ENCODE measurements at places on chromosomes 1 and 21.

GRCh38 chr1:42835422-42835821 is 11.0 kb upstream of the ZNF691 start:
- DNase-seq, result no peak

- no peak for DNase-seq
These were observed 22.7 kb upstream of the LAMC2 start for GRCh38 chr1:183163316-183163715.

GRCh38 chr21:45114072-45114471 is 39.7 kb downstream of the ADARB1 start:
- DNase-seq, result no peak

GRCh38 chr1:33792216-33792615 is 71.7 kb upstream of the HMGB4 start:
- no peak for DNase-seq

DNA sequence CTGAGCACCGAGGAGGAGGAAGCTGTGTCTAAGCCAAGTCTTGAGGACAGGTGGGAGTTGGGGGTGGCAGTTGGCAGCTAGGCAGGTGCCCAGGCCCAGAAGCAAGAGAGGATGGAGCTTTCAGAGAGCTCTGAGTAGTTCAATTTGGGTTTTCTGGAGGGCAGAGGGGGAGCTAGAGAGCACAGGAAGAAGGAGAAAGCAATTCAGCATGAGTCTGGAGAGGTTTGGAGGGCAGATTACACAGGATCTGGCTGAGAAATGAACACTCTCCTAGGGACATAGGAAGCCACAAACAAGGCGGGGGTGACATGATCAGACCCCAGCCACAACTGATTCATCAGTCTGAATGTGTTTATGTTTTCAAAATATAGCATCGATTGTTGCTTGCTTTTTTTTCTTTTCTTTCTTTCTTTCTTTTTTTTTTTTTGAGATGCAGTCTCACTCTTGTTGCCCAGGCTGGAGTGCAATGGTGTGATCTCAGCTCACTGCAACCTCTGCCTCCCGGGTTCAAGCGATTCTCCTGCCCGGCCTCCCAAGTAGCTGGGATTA is 23.8 kb downstream of the PTPRF start:
- no peak for DNase-seq

DNA sequence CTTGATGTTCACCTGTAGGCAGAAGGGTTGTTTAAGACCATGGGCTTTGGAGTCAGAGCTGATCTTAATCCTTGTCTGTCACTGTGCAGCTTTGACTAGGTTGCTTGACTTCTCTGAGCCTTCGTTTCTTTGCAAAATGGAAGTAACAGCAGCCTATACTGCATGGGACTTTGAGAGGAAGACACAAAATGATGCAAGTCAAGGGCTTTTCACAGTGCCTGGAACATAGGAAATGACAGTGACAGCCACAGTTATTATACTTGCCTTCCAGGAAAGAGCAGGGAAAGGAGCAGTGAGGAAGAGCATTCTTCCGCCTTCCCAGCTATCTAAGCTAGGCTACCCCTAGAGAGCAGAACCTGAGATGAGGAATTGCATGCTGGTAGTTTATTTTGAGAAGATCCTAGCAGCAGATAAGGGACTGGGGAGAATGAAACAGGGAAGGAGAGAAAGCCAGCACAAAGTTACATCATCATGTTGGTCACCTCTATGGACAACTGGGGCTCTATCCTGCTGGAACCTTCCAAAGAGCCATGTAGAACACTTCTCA is 3.1 kb downstream of the CSF3R start:
- no peak for DNase-seq

GRCh38 chr1:205484985-205485967 is 19.2 kb upstream of the CDK18 start:
- DNase-seq, result no peak

DNA sequence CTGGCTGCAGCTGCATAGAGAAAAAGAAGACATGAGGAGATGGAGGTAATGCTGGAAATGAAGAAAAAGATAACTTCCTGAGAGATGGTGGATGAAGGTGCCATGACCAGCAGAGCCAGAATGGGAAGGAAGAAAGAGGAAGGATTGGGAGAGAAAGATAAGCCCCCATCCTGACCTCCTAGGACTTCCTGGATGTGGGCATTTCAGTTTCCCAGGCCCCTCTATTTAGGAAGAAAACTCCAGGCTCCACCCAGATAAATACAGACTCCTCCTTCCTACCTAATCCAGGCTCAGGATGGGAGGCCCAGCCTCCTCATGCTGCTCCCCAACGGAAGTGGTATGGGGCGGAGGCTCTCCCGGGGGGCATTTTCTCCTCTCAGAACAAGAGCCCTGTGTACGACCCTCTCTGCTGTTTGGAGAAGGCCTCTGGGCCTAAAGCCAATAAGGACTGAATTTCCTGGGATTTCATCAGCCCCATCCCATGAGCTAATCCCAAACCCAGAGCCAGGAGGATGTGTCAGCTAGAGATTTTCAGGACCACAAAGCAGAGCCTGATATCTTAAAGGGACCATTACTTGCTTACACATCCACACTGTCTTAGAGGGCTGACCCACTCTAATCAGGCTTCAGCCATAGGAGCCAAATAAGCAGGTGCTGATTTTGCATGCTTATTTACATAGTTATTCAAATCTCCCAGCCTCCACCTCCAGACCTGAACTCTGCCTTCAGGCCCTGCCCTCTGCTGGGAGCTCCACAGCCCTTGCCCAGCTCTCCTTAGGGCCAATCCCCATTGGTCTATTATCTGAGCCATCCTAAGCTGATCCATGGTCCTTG is 5.1 kb upstream of the ARHGEF2 start:
- no peak for DNase-seq

GRCh38 chr1:32232558-32233304 is 10.5 kb downstream of the EIF3I start:
- DNase-seq, result no peak

GRCh38 chr1:2208309-2209239 is 14.0 kb upstream of the FAAP20 start:
- DNase-seq, result peak; percentile 72

DNA sequence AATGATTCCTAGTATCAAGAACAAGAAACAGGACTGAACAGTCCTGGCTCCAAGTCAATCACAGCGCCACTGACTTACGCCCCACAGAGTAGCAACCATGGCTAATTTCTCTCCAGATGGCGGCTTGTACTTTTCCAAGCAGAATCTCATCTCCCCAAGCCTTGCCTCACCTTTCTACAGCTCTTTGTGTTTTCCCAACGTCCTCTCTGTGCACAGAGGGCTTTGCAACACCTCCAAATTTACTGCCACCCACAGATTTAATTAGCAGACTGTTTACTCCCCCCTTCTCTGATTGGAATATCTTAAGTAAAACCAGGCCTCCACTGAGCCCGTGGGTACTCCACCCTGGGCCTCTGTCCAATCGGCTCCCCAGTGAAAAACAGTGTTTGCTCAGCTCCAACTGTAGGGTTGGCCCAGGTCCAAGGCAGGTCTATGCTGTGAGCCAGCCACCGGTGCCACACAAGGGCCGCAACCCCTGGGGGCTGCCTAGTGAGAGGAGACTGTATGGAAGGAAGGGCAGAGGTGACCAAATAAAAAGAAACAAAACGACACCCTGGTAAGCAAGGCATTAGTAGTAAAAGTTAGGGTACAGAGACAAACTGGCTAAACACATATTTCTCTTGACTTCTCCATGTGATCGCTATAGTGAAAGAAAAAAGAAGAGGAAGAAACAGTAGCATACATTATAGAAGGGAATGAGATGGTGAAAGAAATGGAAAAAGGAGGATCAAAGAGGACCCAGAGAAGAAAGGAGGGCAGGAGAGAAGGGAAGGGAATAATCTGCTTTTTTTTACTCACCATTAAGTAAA is 128.4 kb upstream of the SOD1 start:
- no peak for DNase-seq

DNA sequence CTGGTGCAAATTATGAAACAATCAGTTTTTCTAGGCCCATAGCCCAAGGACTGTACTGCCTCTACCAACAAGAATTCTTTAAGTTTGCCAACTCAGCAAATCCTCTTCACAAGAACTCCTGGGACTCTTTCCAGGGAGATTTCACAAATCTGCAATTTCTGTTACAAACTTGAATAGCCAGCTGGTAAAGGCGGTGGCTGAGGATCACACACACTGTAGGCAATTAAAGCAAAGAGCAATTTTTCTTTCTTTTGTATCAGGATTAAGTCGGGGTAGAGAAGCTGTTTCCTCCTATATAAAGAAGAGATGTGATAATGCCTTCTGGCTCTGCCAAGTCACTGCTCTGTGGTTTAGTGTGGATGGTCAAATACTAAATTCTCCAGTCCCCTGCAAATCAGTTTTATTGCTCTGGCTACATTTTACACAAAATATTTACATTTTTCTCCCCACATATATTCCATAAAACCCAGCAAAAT is 1.7 kb downstream of the ALDH9A1 start:
- no peak for DNase-seq

- no peak for DNase-seq
These were observed 18.6 kb upstream of the PAX7 start for GRCh38 chr1:18612073-18612472.

GRCh38 chr1:218804014-218804785 is 369.5 kb upstream of the LYPLAL1 start:
- no peak for DNase-seq

- no peak for DNase-seq
These were observed 17.8 kb upstream of the CLIC6 start for GRCh38 chr21:34650861-34651431.

DNA sequence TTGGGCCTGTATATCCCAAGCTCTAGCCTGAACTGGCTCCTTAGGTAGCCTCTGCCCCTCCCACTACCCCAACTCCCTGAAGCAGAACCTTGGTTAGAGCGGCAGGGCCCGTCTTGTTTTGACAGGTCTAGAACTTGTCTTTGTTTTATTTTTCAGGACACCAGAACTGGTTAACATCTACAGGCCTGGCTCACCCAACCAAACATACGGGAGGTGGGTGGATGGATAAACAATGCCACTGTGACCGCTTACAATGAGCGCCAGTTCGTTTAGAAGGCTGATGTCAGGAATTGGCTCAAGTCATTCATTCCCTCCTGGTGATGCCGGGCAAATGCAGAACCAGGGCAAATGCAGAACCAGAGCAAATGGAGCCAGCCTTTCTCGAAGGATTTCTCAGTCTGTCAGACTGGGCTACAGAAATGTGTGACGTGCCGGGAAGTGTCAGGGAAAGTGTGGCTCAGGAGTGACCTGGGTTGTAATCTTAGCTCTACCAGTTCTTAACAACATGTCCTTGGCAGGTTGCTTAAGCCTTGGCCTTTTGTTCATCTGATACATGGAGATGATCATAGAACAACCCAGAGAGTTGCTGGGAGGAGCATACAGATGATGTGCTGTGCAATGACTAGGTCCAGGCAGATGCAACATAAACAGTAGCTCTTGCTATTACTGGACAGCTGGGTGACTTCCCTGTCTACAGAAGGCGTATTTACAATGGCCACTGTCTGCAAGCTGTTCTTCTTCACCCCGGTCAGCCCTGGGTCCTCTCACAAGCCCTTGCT is 30.5 kb upstream of the BTG2 start:
- no peak for DNase-seq

GRCh38 chr1:218592688-218593087 is 247.6 kb downstream of the TGFB2 start:
- DNase-seq, result no peak

GRCh38 chr1:228818928-228819630 is 83.8 kb downstream of the RHOU start:
- no peak for DNase-seq

- DNase-seq, result no peak
These were observed 36.9 kb downstream of the UMODL1 start for GRCh38 chr21:42107881-42108553.

DNA sequence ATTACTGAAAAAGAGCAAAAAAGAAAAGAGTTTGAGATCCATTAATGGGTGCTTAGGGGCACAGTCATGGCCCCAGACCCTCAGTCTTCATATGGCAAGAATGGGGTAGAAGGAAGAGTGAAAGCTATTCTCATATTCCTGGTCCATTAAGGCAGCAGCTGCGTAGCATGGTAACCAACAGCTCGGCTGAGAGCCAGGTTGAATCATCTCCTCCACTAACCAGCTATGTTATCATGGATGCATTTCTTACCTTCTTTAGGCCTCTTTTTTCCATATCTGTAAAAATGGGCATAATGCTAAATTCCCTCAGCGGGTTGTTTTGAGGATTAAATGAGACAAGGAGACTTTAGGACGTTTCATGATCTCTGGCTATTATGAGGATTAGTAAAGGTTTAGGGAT is 15.0 kb upstream of the SARS1 start:
- DNase-seq, result no peak

DNA sequence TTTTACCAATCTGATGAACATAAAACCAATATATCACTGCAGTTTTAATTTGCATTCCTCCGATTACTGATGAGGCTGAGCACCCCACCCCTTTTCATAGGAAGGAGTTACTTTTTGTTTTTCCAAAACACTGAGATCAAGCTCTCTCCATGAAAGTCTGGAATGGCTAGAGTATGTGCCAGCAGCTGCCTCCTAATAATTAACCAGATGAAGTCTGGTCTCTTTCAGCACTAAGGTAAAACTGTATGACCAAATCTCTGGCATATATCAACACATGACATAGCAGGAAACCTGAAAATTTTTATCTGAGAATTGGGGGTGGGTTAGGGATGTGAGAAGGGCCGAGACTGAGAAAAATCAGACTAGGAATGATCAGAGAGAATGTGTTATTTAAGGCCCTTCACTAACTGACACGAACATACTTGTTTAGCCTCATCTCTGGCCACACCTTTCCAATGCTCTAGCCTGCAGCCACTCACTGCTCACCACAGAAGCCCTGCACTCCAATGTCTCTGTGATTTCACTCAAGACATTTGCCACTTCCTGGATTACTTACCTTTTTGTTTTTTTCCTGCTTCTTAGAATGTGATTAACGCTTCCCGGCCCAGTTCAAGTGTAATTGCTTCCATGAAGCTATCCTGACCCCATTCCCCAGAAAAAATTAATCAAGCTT is 34.7 kb downstream of the WASF2 start:
- DNase-seq, result no peak

DNA sequence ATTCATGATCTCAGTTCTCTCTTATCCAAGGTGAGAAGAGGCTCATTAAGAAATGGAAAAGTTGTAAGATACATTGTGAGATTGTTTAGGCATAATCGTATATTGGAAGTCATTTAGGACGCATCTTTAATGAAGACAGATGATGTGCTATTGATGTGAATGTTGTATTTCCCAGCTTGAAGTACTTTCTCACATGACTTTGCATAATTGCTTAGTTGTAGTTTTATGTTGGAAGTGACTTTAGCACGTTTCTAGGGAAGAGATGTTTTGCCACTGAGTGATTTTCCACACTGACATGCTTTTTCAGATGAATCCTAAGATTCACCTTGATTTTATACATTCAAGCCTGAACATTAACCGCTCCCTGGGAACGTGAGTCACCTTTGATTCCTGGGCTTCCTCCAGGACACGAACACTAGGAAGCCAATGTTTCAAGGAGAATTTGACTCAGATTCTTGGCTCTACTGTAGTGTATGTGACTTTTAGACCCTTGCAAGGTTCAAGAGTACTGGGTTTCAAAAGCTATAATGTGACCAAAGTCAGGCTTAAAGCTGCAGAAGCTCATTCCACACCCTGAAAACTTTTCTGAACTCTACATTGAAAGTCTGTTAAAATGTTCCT is 27.9 kb downstream of the ANGEL2 start:
- no peak for DNase-seq

Data from type B pancreatic cell (in vitro differentiated cells).